ENCODE measurements at places on chromosomes 7 and 10. TPM values are rescaled to one million over a fixed set of nuclear protein-coding genes. Genes with fewer than 3 reads are reported as not detected.

Gene VIPR2
- total RNA-seq: not detected

GRCh38 chr7:114422507-114423501 lies 8.2 kb downstream of the FOXP2 start:
- no peak for DNase-seq

- DNase-seq: no peak
These were observed 53.6 kb upstream of the AOAH start for GRCh38 chr7:36777855-36778254.

DNA sequence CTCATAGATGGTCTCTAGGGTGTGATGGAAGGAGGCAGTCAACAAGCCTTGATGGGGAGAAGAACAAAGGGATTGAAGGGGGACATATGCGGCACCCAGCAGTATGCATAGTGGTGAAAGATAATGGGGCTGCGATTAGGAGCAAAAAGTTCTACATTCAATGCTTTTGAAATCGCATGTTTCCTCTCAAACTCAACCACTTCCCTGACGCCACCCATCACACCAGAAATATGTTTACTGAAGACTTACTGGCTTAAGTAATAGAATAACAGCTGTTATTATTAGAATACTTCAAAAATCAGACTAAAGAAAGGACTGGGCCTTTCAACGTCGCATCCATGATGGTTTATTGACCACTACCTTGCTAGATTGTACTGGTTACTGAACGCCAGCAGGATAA lies 31.5 kb downstream of the MKRN1 start:
- no peak for DNase-seq

Measured in mammary epithelial cell (primary cell).